GM12892 (cell line): ENCODE measurements at places on chromosomes 5 and 9.

DNA sequence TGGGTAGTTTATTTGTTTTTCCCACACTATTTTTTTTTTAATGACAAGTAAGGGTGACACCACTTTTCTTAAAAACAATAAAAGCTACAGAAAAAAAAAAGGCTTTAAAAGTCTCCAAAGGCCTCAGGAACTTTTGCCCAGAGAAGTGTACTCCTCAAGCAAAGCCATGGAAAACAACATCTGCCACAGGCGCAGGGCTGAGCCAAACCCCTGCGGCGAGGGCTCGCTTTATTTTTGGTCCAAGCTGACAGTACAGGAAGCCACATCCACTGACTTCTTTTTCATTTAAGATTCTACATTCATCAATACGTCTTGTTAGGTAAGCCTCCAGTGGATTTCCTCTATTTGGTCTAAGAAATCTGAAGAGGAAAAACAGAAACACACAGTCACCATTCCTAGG lies 51.9 kb upstream of the IFNK start:
- no peak for DNase-seq

DNA sequence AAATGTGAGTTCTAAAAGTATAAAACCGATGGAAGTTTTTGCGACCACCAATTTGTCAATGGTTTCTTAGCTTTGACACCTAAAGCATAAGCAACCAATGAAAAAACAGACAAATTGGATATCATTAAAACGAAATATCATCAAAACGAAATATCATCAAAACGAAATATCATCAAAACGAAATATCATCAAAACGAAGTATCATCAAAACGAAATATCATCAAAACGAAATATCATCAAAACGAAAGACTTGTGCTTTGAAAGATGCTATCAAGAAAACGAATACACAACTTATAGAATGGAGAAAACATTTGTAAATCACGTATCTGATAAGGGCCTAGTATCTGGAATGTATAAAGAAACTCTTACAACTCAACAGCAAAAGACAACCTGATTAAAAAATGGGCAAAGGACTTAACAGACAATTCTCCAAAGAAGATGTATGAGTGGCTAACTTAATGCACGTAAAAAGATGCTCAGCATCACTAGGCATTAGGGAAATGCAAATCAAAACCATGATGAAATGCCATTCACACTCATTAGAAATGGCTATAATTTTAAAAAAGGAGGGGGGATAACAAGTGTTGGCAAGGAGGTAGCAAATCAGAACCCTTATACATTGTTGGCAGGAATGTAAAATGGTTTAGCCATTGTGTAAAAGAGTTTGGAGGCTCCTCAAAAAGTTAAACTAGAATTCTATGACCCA lies 29.4 kb upstream of the TBC1D9B start:
- no peak for DNase-seq

GRCh38 chr5:20041326-20042274 lies 53.6 kb upstream of the CDH18 start:
- DNase-seq: no peak

GRCh38 chr5:5383461-5383860 lies 39.0 kb upstream of the ICE1 start:
- DNase-seq: no peak

GRCh38 chr9:84283946-84284345 lies 56.6 kb downstream of the SLC28A3 start:
- DNase-seq: no peak

DNA sequence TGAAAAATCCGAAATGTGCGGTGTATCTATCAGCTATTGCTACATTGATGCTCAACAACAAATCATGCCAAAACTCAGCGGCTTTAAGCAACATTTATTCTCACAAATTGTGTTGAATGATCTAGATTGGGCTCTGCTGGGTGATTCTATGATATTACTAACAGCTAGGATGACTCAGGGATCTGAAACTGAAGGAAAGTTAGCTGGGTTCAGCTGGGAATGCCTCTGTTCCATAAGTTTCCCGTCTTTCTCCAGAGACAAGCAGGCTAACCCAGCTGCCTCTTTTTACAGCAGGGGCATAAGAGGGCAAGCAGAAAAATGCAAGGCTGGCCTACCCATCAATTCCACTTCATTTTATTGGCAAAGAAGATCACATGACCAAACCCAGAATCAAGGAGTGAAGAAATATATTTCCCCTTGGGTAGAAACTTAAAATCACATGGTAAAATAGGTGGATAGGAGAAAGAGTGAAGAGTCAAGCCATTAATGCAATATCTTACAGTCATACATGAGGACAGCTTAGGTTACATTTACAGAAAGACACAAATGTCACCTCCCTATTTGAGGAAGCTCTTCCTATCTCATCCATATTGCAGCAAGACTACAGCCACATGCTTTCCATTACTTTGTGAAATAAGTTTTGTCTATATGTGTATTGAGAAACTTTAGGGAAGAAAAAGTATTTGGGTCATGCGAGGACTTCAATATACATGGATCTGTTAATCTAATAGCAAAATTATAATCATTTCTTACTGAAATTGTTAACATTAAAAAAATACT lies 30.8 kb downstream of the IL7R start:
- DNase-seq: no peak

- no peak for DNase-seq
Measured at GRCh38 chr5:43412644-43413043, 453 bp upstream of the CCL28 start.

DNA sequence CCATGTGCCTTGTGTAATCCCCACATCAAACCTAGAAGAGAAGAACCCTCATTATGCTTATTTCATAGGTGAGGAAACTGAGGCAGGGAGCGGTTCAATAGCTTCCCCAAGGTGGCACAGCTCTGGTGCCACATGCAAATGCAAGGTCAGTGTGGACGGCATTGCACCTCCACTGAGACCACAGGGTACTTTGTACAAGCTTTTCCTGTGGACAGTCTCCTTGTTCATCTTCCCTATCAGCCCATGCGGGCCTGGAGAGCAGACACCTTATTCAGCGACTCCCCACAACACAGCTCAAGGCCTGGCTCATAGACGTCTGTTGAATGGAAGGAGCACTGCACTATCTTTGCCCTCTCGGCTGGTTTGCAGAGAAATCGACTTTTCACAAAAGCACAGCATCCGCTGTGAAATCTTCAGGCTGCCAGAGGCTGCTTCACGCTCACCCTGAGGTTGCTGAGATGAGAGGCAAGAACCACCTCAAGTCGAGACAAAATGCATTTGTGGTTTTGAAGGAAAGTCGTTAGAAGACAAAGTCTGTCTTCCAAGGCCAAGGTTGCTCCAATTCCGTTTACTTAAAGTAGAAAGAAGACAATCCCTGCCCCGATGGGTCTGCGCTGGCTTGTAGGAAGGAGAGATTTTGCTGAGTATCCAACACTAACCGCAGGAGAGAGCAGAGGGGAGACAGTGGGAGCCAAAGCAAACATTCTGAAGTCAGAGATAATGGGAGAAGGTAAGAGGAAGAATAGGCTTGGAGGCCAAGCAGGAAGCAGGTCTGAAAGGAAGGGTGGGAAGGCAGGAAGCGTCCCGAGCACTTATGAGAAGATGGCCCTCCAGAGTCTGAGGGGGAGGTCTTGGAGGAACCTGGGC lies 34.2 kb upstream of the STRBP start:
- DNase-seq: no peak

GRCh38 chr5:112971276-112971675 lies 5.3 kb upstream of the DCP2 start:
- no peak for DNase-seq

DNA sequence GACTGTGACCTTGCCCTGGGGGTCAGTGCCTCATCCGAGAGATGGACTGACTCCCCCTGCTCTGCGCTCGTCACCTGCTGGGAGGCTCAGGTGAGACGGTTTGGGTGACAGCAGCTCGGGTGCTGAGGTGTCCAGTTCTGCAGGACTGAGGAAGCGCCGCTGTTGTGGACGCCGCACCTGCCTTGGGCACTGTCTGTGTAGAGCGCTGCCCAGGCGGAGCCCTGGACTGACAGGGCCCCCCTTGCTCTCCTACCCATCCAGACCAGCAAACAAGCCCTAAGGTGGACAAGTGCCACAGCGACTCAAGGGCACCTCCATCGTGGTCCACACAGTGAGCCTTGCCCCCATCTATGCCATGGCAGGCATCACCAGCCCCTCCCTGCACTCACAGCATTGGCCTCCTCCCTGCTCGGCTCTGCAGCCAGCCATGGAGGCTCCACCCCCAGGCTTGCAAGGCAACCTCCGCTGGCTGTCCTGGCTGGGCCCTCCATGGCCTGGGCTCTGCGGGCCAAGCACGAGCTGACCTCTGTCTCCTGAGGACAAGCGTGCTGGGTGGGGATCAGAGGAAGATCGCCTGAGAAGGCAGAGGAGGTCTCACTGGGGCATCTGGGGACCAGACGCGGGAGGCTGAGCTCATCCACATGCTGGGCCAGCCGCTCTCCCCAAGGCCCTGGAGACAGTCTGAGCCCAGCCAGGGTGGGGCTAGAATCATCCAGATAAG lies 87.1 kb upstream of the COL5A1 start:
- DNase-seq: no peak

GRCh38 chr5:126998895-126999570 lies 31.3 kb downstream of the MARCHF3 start:
- no peak for DNase-seq

DNA sequence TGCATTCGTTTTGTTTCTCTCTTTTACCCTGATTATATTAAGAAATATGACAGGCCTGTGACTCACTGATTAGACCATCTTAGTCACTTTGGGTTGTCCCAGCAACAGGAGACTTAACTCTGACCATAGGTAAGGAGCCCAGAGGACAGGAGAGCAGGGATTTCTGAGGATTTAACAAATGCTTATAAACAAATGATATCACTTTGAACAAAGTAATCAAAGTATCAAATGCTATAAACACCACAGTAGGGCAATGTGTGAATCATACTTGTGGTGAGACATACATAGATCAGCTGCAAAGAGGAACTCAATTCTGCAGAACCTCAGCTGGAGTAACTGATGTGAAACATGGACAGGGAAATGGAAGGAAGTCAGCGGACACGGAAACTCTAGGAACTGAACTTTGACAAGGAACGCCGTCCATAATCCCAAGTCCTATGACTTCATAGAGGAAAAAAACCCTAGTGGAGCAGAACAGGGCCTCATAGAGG lies 190.6 kb upstream of the MSX2 start:
- no peak for DNase-seq

DNA sequence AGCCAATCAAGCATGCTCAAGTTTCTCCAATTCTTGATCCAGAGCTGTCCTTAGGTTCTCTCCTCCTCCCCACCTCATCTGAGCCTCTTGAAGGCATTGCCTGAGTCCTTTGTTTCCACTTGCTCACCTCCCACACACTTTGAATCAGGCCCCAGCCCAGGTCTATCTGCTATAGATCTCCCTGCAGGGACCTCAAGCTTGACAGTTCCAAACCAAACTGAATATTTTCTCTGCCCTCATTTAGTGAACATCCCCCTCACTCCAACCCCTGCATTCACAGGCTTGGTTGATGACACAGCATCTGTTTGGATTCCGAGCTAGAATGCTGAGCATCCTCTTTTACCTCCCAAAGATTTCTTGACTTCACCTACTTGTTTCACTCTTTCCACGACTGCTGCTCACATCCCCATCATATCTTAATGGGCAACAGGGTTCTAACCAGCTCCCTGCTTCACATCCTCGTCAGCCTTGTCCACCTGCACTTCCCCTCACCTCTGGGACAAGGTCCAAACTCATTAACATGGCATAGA lies 474.5 kb downstream of the ZSWIM6 start:
- DNase-seq: no peak

DNA sequence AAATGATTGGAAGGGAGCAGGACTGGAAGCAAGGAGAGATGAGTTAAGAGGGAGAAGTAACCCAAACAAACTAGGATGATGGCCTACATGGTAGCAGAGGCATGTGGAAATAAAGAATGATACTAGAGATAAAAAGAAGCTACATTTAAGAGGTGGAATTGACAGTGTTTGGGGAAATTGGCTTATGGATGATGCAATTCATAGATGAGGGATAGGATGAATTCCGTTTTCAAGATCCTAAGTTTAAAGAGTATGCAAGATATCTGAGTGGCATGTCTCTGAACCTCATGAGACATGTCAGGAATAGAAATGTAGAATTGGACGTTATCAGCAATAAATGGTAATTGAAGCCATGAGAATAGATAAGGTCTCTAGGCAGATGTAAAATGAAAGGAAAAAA lies 73.6 kb downstream of the RPS23 start:
- no peak for DNase-seq

DNA sequence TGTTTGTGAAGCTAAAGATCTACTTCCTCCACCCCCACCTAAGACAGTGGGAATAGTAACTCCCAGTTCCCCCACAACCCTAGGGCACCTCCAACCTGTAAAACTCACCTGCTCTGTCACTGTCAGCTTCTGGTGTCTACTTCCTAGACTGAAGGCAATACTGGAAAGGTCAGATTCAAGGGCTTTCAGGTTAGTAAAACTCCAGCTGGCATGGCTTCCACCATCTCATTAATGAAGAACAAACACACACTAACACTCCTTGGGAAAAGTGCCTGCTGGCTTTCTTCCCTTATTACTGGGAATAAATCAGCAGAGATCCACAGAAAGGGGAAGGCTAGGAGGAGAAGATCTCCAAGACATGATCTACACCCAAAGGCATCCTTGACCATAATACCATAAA lies 109.9 kb downstream of the TMEM174 start:
- no peak for DNase-seq

DNA sequence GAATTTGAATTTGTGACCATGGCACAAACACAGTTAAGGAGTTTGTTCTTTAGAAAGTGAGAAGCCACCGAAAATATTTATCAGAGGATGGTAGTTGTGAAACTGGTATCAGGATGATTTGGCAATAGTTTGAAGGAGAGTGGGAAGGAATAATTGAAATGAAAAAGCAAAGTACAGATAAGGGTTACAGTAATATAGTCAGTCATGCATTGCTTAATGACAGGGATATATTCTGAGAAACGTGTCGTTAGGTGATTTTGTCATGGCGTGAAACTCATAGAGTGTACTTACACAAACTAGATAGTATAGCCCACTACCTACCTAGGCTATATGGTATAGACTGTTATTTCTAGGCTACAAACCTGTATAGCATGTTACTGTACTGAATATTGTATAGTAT lies 84.2 kb downstream of the GPBP1 start:
- DNase-seq: no peak

- DNase-seq: no peak
Measured at GRCh38 chr5:9118852-9119251, 427.0 kb downstream of the SEMA5A start.

- no peak for DNase-seq
Measured at GRCh38 chr9:35958104-35958837, at the start of gene OR2S2. Gene OR2S2, minus strand, starts transcription at chr9:35958154. Its CDS starts 56 bp downstream, at chr9:35958098.

GRCh38 chr5:132771503-132771998 lies 5.5 kb downstream of the SEPTIN8 start:
- DNase-seq: no peak

GRCh38 chr5:172450861-172451695 lies 3.2 kb downstream of the SH3PXD2B start:
- DNase-seq: no peak

- DNase-seq: no peak
Measured at GRCh38 chr9:95036676-95037075, 280.8 kb downstream of the FANCC start.

GRCh38 chr9:90775657-90776056 lies 26.0 kb upstream of the SYK start:
- DNase-seq: no peak

- no peak for DNase-seq
Measured at GRCh38 chr5:141846031-141846430, 32.2 kb downstream of the PCDH1 start.

GRCh38 chr9:90053027-90053426 lies 448.2 kb downstream of the GADD45G start:
- DNase-seq: no peak

- no peak for DNase-seq
Measured at GRCh38 chr5:119276978-119277377, 78.8 kb upstream of the TNFAIP8 start.

GRCh38 chr9:87950765-87951488 lies 23.4 kb downstream of the CDK20 start:
- no peak for DNase-seq

GRCh38 chr5:174446988-174447387 lies 277.4 kb upstream of the MSX2 start:
- DNase-seq: no peak
